ENCODE measurements at places on chromosomes 3 and 15.

- no peak for DNase-seq
Measured at GRCh38 chr3:13686367-13687160, 137.6 kb downstream of the FBLN2 start.

- no peak for DNase-seq
Measured at GRCh38 chr3:171373711-171374110, 86.5 kb downstream of the TNIK start.

- no peak for DNase-seq
Measured at GRCh38 chr3:2154621-2155020, 56.0 kb downstream of the CNTN4 start.

DNA sequence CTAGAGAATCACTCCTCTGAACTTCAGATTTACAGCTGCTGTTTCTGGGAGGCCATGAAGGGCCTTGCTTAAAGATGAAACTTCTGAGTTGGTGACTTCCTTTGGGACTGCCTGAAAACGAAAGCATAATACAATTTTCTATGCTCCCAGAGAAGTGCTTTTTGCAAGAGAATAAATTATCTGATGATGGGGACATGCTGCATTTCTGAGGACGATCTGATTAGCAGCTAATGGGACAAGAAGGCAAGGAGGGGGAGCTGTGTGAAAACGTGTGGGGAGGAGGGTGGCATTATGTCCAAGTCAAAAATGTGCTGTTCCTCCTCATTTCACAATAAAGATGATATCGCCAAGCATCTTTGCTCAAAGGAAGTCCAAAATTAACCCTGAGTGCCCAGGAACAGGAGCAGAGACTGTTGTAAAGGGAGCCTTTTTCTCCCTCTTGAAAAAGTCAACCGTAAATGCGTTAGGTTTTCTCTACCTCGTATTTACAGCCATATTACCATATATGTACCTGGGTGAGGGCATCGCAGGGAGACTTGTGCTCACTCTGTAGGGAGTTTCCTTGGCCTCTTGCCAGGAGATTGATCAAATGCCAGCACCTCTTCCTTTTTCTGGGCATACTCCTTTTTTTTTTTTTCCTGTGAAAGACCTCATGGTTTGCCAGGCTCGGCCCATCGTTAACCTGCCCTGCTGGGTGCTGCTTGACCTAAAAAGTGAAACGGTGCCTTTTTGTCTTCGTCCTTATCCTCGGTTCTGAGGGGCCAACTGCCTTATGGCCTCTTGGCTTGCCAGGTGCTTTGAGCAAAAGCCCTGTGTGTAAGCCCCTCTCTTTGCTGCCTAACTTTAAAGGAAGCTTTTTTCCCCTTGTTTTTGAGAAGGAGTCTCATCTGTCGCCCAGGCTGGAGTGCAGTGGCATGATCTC, 11.5 kb downstream of the ITPR1 start:
- DNase-seq: no peak

- DNase-seq: peak; percentile 24
Measured at GRCh38 chr3:172595664-172596393, 72.6 kb upstream of the TNFSF10 start.

DNA sequence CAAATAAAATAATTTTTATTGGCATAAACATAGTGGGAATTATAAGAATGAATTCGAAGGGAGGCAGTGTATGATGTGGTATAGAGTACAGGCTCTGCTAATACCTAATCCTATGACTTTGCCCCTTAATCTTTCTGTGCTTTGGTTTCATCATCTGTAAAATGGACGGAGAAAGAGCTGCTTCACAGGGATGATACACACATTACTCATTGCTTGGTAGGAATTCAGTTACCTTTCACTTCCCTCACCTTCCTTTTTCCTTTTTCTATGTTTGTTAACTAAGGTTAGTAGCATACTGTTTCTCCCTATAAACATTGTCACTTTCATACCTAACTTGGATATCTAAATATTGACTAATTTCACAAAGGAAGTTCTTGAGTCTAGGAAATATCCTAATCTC, 36.2 kb downstream of the LEKR1 start:
- DNase-seq: no peak

DNA sequence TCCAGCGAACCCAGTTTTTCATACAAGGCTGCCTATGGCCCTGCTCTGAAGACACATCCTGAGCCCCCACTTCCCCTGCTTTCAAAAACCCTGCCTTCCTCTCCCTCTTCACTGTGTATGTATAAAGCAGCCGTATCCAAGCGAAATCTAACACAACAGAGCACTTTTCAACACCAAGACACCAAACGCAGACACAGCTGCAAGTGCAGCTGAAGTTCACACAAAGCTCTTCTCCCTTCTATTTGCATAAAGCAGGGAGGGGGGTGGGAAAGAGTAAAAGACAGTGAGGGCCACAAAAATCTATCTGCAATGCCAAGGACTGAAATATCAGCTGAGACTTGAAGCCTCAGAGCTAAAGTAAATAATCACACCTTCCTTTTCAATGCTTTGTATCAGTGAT, 35.1 kb upstream of the CSPG5 start:
- DNase-seq: no peak

DNA sequence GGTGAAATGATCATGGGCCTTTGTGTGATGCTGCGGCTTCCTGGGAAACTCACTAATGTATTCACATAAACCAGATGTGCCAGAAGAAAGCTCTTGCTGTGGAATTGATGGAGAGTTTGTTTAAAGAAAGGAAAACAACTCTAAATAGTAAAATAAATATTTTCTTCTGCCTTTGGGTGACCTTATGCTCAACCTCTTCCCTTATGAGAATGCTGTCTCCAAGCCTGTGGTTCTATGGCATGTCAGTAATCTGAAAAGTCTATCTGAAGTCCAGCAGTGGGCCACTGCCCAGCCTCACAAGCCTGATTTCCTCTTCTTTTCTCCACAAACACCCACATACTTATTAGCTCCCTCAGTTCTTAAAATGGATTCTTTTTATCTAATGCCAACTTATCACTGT, 49.9 kb upstream of the PHLDB2 start:
- no peak for DNase-seq

- peak; percentile 91 for DNase-seq
Measured at GRCh38 chr15:47717036-47717612, at the start of gene SEMA6D. TSS of gene SEMA6D (plus strand) at chr15:47717505. CDS start at chr15:47759799, 42,294 bp downstream.

DNA sequence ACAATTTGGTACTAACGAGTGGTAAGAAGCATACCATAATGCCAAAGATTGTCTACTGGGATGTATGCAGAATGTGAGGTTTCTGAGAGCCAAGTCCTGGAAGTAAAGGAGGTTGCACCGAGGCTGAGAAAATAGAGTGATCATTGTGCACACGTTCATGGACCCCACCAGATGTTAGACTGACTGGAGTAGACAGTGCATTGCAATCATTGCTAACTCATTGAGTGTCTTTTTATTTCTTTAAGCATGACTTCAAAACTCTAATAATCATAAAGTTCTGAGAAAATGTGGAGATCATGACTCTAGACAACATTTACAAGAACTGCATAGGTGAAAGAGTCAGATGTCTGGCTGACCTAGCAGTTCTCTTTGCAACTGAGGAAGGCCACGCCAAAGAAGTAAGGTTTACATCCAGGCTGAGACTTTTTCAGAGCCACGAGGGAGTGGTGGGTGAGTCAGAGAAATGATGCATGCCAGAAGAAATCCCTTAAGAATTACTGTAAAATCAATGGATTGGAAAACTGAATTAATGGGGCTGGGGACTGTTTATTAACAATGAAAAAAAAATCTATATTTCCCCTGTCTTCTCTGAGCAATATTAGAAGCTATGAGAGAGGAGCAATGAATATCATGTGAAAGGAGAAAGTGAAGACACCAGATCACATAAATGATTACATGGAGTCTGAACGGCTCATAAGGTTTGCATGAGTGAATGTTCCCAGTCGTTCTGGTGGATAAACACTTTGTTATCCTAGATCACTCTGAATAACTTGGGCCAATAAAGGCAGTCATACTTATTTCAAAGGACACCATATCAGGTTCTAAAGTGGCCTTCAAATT, 76.0 kb upstream of the SLC25A26 start:
- no peak for DNase-seq

DNA sequence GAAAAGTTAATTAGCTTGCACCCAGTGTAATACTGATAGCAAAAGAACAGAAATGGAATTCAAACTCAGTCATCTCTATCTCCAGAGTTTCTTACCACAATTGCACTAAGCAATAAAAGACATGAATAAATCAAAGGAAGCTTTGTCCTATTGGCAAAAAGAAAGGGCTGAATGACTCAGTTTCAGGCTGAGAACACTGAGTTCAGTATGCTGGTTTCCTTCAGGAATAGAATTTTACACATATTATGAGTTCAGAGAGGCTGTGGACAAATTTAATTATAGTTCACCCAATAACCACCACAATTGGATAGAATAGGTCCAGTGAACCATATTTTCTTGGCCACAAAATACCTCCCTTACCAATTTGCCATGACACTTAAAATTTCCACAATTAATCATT, 249.7 kb downstream of the KCNMB2 start:
- no peak for DNase-seq

- DNase-seq: no peak
Measured at GRCh38 chr15:65182538-65182937, 2.6 kb downstream of the CLPX start.

GRCh38 chr15:74445816-74446763, 12.3 kb upstream of the SEMA7A start:
- DNase-seq: no peak

DNA sequence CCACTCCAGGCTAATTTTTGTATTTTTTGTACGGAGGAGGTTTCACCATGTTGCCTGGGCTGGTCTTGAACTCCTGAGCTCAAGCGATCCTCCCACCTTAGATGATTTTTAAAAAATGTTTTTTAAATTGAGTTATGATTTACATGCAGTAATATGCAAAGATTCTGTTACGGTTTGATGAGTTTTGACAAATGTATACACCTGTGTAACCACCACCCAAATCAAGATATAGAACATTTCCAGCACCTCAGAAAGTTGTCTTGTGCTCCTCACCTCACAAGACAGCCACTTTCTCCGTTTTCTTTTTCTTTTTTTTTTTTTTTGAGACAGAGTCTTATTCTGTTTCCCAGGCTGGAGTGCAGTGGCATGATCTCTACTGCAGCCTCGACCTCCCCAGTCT, 4.8 kb downstream of the SLC6A6 start:
- DNase-seq: no peak

GRCh38 chr15:82093774-82094211, 48.0 kb upstream of the MEX3B start:
- DNase-seq: no peak

DNA sequence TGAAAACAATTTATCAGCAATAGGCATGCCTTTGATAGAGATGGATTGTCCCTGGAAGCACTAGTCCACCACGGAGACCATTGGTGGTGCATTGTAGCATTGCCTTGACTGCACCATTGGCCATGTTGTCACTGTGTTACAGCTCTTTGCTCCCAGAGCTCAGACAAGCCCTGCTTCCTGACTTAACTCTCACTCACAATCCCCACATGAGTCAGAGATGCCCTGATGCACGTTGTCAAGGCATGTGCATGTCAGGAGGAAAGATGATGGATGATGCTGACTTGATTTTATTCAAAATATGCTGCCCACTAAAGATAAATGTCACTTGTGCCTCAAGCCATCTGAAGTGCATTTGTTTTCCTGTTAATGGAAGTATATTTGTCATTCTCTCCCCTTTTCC, 266.1 kb downstream of the ARRDC4 start:
- DNase-seq: no peak

DNA sequence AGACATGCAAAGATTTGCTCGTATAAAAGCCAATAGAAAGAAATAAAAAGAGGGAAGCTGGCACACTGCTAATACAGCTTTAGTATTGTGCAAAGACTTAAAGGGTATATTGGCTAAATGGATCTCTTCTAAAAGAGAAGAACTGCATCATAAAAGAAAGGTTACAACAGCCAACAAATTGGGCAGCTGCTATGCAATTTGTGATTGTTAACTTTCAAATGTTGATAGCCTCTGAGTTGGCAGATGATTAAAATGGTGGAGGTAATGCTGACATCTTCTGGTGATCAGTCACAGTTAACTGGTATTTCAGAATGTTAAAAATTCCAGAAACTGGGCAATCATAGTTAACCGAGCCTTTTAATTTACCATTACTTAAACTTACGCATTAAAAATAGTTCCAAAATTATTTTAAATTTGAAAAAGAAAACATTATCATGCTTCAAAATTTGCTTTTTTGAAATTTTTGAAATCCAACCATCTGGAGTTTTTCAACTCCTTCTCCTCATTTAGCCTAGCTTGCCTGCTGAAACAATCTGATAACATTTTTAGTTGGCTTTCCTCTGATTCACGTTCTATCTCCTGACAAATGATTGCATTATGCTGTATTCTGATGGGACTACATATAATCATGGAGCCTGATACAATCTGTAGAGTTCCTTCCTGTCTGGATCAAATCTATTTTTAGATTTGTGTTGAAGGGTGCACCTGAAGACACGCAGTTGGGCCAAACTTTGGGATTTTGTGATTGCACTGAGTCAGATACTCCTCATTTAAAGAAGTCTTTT, 144.0 kb upstream of the PDZRN3 start:
- DNase-seq: no peak

DNA sequence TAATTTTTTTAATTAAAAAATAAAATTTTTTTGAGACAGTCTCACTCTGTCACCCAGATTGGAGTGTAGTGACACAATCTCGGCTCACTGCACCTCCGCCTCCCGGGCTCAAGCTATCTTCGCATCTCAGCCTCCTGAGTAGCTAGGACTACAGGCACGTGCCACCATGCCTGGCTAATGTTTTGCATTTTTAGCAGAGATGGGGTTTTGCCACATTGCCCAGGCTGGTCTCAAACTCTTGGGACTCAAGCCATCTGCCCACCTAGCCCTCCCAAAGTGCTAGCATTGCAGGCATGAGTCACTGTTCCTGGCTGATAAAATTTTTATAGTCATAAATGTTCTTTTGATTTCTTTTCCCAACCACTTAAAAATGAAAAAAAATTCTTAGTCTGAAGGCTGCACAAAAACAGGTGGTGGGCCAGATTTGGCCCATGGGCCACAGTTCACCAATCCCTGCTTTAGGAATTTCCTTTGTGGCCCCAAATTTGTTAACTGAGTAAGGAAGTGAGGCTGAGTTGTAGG, 9.2 kb downstream of the UBA5 start:
- DNase-seq: no peak

- DNase-seq: no peak
Measured at GRCh38 chr3:129934234-129935123, 40.0 kb upstream of the TRH start.

DNA sequence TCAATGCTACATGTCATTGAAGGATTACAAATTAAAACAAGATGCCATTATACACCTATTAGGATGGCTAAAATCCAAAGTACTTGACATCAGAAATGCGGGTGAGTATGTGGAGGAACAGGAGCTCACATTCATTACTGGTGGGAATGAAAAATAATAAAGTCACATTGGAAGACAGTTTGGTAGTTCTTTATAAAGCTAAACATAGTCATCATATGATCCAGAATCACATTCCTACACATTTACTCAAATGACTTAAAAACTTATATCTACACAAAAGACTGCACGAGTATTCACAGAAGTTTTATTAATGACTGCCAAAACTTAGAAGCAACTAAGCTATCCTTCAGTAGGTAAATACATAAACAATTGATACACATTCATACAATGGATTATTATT, 147.2 kb downstream of the ISL2 start:
- DNase-seq: no peak

GRCh38 chr3:37458162-37459120, 284.1 kb upstream of the LRRFIP2 start:
- DNase-seq: no peak

- DNase-seq: no peak
Measured at GRCh38 chr3:194982472-194982871, 288.5 kb downstream of the XXYLT1 start.

- no peak for DNase-seq
Measured at GRCh38 chr15:42070279-42070975, 23.9 kb downstream of the PLA2G4D start.

All from WERI-Rb-1 (cell line).